Dorsolateral prefrontal cortex (tissue), 122 donors: ENCODE measurements at places on chromosomes 3 and 15. TPM values are rescaled to one million over a fixed set of nuclear protein-coding genes. Genes with fewer than 3 reads are reported as not detected.

ISLR2 gene
- 43.1 TPM for total RNA-seq

CYP1A2 gene
- total RNA-seq = not detected

BLM gene
- total RNA-seq = 5.2 TPM

RLBP1 gene
- 2.5 TPM for total RNA-seq

AGBL1 gene
- 0.99 TPM for total RNA-seq

ANKRD34C gene
- total RNA-seq = 4.6 TPM

ADGRG7 gene
- not detected for total RNA-seq

GPR156 gene
- 1.1 TPM for total RNA-seq

TM4SF4 gene
- not detected for total RNA-seq

LIPH gene
- not detected for total RNA-seq

SMAD6 gene
- 7.3 TPM for total RNA-seq

PIK3CA gene
- total RNA-seq = 46.9 TPM

LRRC34 gene
- 8.2 TPM for total RNA-seq

KBTBD8 gene
- 7.9 TPM for total RNA-seq

ANKRD63 gene
- total RNA-seq = not detected

NRROS gene
- 4.8 TPM for total RNA-seq

CIDEC gene
- not detected for total RNA-seq

INSYN1 gene
- total RNA-seq = 89.3 TPM

SYNM gene
- total RNA-seq = 81.4 TPM

MESP2 gene
- total RNA-seq = not detected

SLCO2A1 gene
- total RNA-seq = 6.4 TPM

SGO1 gene
- not detected for total RNA-seq

TPRG1 gene
- 3.1 TPM for total RNA-seq

CLSTN2 gene
- total RNA-seq = 136 TPM

TAGLN3 gene
- total RNA-seq = 445 TPM

ZNF385D gene
- total RNA-seq = 20.0 TPM

ZNF80 gene
- not detected for total RNA-seq

IL5RA gene
- 0.20 TPM for total RNA-seq

SI gene
- total RNA-seq = 0.11 TPM

HTR3E gene
- total RNA-seq = not detected

FMN1 gene
- 105 TPM for total RNA-seq

CFAP91 gene
- total RNA-seq = 15.4 TPM

LMAN1L gene
- 0.91 TPM for total RNA-seq

DNAJC19 gene
- total RNA-seq = 43.7 TPM

ZNF717 gene
- total RNA-seq = 33.9 TPM

ADAMTS9 gene
- 22.7 TPM for total RNA-seq

KAT2B gene
- total RNA-seq = 120 TPM

LARP6 gene
- 68.8 TPM for total RNA-seq

LAMB2 gene
- 74.6 TPM for total RNA-seq

AGTR1 gene
- not detected for total RNA-seq

B3GNT5 gene
- total RNA-seq = 1.4 TPM
